ENCODE measurements at places on chromosomes 3 and 15. TPM values are rescaled to one million over a fixed set of nuclear protein-coding genes. Genes with fewer than 3 reads are reported as not detected.
A peak's percentile ranks its signal among the peaks of the same experiment; 100 is the strongest.

DNA sequence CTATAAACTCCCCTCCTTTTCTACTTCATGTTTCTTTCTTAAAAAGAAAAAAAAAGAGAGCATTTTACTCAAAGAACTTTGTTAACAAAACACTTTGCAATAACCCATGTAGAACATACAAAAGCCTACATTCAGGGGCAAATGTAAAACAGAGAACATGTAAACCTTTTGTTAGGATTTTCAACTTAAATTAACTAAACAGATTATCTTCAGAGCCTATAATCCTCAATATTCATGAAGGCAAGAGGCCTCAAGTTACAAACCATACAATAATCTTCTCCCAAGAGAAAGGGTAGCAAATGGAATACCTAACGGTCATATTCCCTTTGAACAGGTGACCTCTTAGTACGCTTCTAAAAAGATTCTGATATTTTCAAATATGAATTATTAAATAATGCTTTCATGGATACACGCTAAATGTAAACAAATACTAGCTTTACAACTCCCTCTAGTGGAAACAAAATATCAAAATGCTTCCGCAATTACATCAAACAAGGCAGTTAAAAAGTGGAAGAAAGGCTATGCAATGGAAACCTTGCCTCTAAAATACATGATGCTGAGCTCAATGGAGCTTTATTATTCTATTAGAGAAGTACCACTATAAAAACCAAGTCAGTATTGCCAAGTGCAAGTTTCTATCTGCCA lies 9.9 kb downstream of the CEP152 start:
- DNase-seq, result no peak
- peaks cover 13% of the 10 kb centered on the region for H3K36me3 ChIP-seq
- H3K27me3 ChIP-seq, result no peaks in the 10 kb centered on the region
- H3K4me1 ChIP-seq, result peaks cover 7% of the 10 kb centered on the region

GRCh38 chr15:26157081-26157480 lies 294.0 kb upstream of the ATP10A start:
- no peaks in the 10 kb centered on the region for H3K4me1 ChIP-seq
- no peaks in the 10 kb centered on the region for H3K27me3 ChIP-seq
- no peak for DNase-seq
- no peak overlapping the region for H3K4me3 ChIP-seq

DNA sequence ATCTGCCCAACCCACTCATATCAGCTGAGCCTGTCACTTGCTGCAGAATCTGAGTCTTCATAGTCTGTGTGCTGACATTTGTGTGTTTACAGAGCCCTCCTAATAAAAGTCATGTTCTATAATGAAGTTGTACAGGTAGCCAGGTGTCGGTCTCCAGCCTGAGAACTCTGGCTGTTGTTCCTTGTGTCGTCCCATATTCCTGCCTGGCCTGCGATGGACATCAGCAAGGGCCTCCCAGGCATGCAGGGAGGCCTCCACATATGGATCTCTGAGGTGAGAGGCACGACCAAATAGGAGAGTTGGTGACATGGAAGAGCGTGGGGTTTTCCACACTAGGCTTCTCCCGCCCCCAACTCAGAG lies 2.9 kb downstream of the VILL start:
- H3K27ac ChIP-seq, result peak overlapping the region; percentile 94
- H3K4me3 ChIP-seq, result peak overlapping the region; percentile 97
- H3K27me3 ChIP-seq, result no peaks in the 10 kb centered on the region
- H3K36me3 ChIP-seq, result peaks cover 10% of the 10 kb centered on the region

DNA sequence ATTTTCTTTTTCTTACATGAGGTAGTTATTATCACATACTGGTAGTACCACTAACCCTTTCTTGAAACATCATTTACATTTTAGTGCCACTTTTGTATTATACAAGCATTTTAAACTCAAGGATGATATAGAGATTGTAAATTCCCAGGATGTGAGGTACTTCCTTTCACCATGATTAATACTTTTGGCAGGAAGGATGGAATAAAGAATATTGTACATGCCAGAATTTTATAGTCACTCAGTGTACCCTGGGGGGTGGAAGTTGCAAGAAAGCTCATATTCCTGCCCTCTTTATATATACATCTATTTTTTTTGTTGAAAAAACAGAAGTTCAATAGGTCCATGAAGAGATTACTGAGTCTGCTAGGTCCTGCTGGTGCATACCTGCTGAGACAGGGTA lies 141.0 kb upstream of the PLSCR5 start:
- no peak overlapping the region for H3K27ac ChIP-seq
- H3K36me3 ChIP-seq, result no peaks in the 10 kb centered on the region
- H3K27me3 ChIP-seq, result no peaks in the 10 kb centered on the region

DNA sequence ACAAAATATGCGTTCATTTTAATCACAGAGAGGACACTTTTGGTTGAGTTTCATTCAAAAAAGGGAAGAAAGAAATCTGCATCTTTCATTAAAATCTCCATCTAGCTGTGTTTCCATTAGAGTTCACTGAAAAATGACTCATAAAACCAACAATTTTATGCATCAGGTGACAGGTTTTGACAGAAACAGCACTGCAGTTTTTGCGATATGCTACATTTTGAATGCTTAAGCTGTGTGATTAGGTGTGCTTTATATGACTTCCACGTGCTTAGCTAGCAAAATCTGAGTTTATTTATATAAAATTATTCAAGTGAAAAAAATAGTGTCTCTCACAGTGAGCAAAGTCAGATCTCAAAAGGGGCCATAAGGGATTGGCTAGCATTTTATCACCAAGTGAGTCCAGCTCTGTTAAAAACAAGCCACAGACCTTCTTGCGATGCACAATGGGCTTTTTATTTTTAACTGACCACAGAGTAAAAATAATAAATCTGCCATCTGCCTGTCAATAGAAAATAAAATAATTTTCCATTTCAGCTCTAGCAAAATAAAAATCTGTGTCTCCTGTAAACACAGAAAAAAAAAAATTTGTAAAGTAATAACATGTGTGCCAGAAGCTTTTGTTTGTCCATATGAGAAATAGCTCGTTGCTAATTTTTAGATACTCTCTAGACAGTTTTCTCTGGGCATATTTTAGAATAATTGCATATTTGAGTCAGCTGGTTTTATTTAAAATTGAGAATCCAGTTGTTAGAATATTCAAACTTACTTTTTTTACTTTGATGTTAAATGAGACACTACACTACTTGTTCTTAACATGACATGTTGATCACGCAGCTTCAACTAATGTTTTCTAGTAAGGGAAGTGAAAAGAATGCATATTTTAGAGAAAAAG lies 409.8 kb downstream of the ROBO2 start:
- no peaks in the 10 kb centered on the region for H3K4me1 ChIP-seq
- no peak overlapping the region for H3K27ac ChIP-seq

DNA sequence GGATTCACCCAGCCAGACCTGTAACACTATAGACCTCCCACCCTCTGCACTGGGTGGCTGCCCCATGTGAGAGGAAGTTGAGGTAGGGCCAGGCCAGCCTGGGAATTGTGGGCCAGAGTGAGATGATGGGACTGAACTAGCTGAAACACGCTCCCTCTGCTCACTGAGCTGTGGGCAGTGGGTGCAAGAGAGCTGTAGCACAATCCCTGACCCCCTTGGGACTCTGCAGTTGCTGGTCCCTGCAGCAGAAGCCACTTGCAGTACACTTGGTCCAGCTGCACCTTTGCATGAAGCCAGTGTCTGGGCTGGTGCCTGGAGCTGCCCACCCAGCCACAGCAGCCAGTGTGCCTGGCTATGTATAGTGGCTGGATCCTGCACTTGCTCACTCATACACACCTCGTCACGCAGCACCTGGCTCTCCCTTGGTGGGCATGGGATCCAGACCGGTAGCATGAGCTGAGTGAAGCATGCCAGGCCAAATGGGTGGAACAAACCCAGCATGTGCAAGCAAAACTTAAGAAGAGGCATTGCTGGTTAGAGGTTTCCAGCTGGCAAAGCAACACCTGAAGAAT lies 805.7 kb upstream of the GBE1 start:
- no peak for DNase-seq
- H3K4me1 ChIP-seq, result no peaks in the 10 kb centered on the region
- H3K4me3 ChIP-seq, result no peak overlapping the region
- H3K27me3 ChIP-seq, result no peaks in the 10 kb centered on the region
- H3K27ac ChIP-seq, result no peak overlapping the region

- H3K27ac ChIP-seq, result no peak overlapping the region
- H3K4me3 ChIP-seq, result no peak overlapping the region
- H3K4me1 ChIP-seq, result no peaks in the 10 kb centered on the region
- no peaks in the 10 kb centered on the region for H3K27me3 ChIP-seq
- H3K36me3 ChIP-seq, result no peaks in the 10 kb centered on the region
Observed at GRCh38 chr3:96803870-96804269, 10.5 kb upstream of the EPHA6 start.

DNA sequence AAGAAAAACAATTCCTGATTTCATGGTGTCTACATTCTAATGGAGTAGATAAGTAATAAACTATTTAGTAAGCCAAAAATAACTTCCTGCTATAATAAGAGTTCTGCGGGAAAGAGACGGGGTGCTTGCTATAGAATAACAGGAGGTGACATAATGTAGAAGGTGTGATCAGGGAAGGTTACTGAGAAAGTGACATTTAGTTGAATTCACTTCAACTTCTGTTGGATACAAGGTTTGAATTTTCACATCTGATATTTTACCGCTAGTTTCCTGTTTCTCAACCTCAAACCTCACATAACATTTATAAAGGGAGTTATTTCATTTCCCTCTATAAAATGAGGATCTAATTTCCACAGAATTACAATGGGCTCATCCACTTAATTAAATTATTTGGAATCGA lies 102.3 kb upstream of the GBE1 start:
- H3K36me3 ChIP-seq, result no peaks in the 10 kb centered on the region
- DNase-seq, result no peak
- H3K27ac ChIP-seq, result no peak overlapping the region
- H3K4me1 ChIP-seq, result no peaks in the 10 kb centered on the region

- no peaks in the 10 kb centered on the region for H3K36me3 ChIP-seq
- no peak for DNase-seq
- H3K27me3 ChIP-seq, result peaks cover 11% of the 10 kb centered on the region
- no peak overlapping the region for H3K27ac ChIP-seq
- no peaks in the 10 kb centered on the region for H3K4me1 ChIP-seq
- H3K4me3 ChIP-seq, result no peak overlapping the region
Observed at GRCh38 chr3:144229330-144229729, 257.7 kb downstream of the DIPK2A start.

GRCh38 chr15:25416693-25417092 lies 22.1 kb downstream of the UBE3A start:
- peaks cover 16% of the 10 kb centered on the region for H3K36me3 ChIP-seq
- no peak for DNase-seq
- peak overlapping the region; percentile 67 for H3K27ac ChIP-seq
- H3K4me3 ChIP-seq, result no peak overlapping the region

GRCh38 chr3:142912402-142913172 lies 23.7 kb upstream of the PCOLCE2 start:
- DNase-seq, result no peak
- H3K4me1 ChIP-seq, result no peaks in the 10 kb centered on the region
- no peak overlapping the region for H3K27ac ChIP-seq
- no peaks in the 10 kb centered on the region for H3K36me3 ChIP-seq

DNA sequence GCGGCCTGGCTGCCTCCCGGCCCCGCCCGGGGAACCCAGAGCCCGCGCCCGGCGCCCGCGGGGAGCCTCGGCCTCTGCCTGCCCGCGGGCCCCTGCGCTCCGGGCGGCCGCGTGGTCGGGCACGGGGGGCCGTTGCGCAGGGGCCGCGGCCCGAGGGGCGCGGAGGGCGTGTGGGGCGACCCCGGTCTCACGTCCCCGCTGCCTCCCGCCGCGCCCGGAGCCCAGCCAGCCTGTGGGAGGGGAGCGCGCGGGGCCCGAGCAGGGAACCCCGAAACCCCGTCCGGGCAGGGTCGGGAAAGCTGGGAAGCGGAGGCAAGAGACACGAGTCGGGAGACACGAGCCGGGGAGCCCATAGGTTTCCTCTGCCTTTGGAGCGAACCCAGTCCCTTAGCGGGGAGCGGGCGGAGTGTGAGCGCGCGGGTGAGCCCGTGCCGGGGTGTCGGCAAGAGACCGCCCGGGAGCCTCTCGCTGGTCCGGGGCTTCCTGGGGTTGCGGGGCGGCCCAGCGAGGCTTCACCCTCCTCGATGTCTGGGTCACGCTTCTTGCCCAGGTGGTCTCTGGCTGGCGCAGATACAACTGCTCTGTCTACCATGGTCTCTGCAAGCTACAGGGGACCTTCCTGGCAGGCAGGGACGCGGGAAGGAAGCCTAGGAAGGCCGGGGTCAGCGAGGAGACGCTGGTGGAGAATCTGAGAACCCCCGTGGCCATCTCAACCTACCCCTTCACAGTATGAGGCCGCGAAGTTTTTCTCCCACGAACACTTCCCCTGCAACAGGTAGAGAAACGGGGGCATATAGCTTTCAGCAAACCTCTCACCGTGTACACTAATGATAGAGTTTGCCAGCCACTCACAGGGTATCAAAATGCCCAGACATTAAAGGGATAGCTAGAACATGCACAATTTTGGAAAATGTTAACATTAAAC lies 586 bp downstream of the LRRK1 start:
- no peaks in the 10 kb centered on the region for H3K36me3 ChIP-seq
- no peaks in the 10 kb centered on the region for H3K27me3 ChIP-seq
- H3K4me1 ChIP-seq, result peaks cover 46% of the 10 kb centered on the region
- no peak for DNase-seq
- no peak overlapping the region for H3K27ac ChIP-seq

DNA sequence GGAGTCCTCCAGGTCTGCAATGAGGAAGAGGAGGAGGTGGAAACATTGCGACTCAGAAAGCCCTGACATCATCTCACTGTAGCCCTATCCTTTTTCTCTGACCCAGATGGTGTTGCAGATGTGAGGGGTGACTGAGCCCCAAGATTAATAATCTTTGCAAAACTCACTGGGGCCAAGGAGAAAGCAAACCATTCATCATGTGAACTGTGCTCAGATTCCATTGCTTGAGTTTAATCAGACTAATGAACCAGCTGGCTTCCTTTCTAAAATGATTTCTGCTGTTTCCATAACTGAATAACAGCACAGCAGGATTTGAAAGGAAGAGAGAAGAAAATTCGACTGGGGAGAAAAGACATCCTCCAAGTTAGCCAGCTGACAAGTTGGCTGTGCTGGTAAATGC lies 13.4 kb upstream of the DGKG start:
- peaks cover 8% of the 10 kb centered on the region for H3K36me3 ChIP-seq
- no peak overlapping the region for H3K4me3 ChIP-seq
- H3K27me3 ChIP-seq, result peaks cover 37% of the 10 kb centered on the region
- no peak overlapping the region for H3K27ac ChIP-seq

GRCh38 chr3:46114323-46114988 lies 87.2 kb upstream of the XCR1 start:
- no peak overlapping the region for H3K4me3 ChIP-seq
- H3K4me1 ChIP-seq, result peaks cover 15% of the 10 kb centered on the region
- H3K27me3 ChIP-seq, result no peaks in the 10 kb centered on the region
- H3K27ac ChIP-seq, result no peak overlapping the region

- no peaks in the 10 kb centered on the region for H3K27me3 ChIP-seq
- no peak overlapping the region for H3K4me3 ChIP-seq
- H3K4me1 ChIP-seq, result peaks cover 11% of the 10 kb centered on the region
- H3K27ac ChIP-seq, result no peak overlapping the region
Observed at GRCh38 chr3:107978131-107979055, 112.4 kb downstream of the CD47 start.

- H3K4me3 ChIP-seq, result no peak overlapping the region
- no peaks in the 10 kb centered on the region for H3K27me3 ChIP-seq
- no peaks in the 10 kb centered on the region for H3K4me1 ChIP-seq
- H3K36me3 ChIP-seq, result peaks cover 16% of the 10 kb centered on the region
- no peak for DNase-seq
Observed at GRCh38 chr3:45496555-45496954, 98.0 kb upstream of the LIMD1 start.

CLRN1 gene
- not detected for polyA plus RNA-seq

SCAPER gene
- polyA plus RNA-seq, result 21.9 TPM

FGD5 gene
- not detected for polyA plus RNA-seq

LRRC2 gene
- not detected for polyA plus RNA-seq

ITGB5 gene
- polyA plus RNA-seq, result 0.77 TPM

All from naive B cell (primary cell).